Stomach (tissue), 19 donors: ENCODE measurements at places on chromosomes 1 and 21.

DNA sequence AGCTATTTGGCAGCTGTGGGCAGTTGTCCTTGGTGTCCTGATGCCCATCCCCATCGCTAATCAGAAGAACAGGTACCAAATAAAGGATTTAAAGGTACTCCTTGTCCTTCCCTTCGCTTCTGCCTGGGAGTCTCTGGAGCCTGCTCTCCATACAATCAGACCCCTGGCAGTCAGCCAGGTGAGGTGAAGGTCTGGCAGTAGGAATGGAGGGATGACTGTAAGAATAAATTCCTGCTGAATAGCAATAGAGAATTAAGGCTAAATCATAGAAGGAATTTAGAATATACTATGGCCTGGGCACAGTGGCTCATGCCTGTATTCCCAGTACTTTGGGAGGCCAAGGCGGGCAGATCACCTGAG lies 9.2 kb downstream of the THBS3 start:
- no peak for DNase-seq

DNA sequence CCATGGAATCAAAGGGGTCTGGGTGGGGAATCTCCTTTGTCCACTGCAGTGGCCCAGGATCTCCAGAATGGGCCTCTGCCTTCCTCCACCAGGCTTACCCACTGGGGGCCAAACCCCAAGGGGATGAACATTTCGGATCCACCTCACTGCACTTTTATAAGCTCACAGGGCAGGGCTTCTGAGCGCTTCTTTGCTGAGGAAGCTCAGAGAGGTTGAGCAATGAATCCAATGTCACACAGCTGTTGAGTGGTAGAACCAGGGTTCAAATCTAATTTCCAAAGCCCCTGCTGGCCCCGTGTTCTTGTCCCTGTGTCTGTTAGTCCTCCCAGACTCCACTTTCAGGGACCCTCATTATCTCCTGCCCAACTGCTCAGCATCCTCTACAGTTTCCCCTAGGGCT lies 250.8 kb downstream of the GRIK3 start:
- DNase-seq, result no peak

GRCh38 chr1:84107955-84108354 lies 36.1 kb upstream of the PRKACB start:
- DNase-seq, result no peak

GRCh38 chr1:43299101-43299500 lies 1.7 kb upstream of the TIE1 start:
- DNase-seq, result no peak

GRCh38 chr1:201551877-201552731 lies 13.2 kb downstream of the NAV1 start:
- no peak for DNase-seq

DNA sequence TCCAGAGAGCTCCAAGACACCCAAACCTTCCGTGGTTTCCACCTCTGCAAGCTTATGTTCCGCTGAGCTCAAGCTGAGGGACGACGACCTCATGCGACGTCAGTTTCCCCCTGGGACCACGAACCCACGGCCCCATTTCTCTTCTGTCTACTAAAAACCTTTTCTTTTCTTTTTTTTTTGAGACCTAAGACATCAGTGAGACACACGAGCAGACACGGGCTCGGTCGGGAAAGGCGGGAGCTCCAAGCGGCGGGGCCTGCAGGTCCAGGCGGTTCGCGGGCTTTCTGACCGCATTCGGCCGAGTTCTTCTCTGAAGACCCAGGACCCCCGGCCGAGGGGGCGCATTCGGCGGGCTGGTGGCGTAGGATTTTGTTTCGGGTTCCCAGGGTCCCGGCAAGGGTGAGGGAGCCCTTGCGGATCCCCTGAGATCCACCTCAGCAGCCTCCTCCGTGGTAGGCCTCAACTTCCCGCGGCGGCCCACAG lies 402 bp downstream of the C21orf58 start:
- no peak for DNase-seq

GRCh38 chr1:13517193-13517812 lies 3.5 kb upstream of the LRRC38 start:
- no peak for DNase-seq

- no peak for DNase-seq
Measured at GRCh38 chr1:224804220-224804619, 125.3 kb upstream of the DNAH14 start.

GRCh38 chr1:58899587-58900271 lies 115.9 kb upstream of the JUN start:
- DNase-seq, result no peak

DNA sequence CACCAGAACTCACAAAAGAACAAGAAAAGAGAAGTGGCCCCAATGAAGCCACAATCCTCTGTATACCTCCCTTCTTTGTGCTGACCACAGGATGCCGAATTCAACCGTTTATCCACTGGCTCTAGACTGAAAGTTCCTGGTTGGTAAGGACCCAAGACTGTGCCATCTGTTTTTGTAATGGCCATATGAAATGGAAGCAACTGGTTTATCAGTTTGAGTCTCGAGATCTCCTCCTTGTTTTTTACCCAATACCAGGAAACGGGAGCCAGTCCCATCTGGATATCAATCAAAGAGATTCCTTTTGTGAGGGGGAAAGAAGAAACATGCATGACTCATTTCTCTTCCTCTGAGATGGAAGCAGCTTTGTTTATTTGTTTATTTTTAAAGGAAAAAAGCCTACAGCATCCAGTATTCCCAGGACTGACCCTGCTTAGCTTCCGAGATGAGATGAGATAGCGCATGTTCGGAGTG lies 32.4 kb upstream of the ZNF124 start:
- DNase-seq, result no peak
